ENCODE measurements at places on chromosomes 5 and 9.

- DNase-seq = peak; percentile 93
Observed at GRCh38 chr9:5832538-5833529, at the start of gene ERMP1. Gene ERMP1, minus strand, starts transcription at chr9:5833117. Its CDS starts 90 bp downstream, at chr9:5833027.

- no peak for DNase-seq
Observed at GRCh38 chr9:88421348-88421747, 33.1 kb downstream of the SPIN1 start.

DNA sequence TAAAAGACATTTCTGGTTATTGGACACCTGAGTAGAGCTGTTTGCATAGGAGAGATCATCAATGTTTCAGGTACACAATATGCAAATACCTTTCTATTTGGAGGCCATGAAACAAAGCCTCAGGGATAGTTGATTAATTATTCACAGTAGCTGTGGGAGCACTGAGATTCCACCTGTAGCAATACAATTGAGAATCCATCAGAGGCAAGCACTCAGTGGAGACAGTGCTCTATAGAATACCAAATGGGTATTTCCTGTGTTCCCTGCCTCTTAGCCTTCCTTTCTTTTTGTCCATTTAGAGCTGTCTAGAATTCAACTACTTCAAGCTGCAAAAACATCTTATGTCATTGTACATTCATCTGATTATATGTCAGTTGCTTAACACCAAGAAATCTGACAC, 1754.0 kb upstream of the ACO1 start:
- no peak for DNase-seq

DNA sequence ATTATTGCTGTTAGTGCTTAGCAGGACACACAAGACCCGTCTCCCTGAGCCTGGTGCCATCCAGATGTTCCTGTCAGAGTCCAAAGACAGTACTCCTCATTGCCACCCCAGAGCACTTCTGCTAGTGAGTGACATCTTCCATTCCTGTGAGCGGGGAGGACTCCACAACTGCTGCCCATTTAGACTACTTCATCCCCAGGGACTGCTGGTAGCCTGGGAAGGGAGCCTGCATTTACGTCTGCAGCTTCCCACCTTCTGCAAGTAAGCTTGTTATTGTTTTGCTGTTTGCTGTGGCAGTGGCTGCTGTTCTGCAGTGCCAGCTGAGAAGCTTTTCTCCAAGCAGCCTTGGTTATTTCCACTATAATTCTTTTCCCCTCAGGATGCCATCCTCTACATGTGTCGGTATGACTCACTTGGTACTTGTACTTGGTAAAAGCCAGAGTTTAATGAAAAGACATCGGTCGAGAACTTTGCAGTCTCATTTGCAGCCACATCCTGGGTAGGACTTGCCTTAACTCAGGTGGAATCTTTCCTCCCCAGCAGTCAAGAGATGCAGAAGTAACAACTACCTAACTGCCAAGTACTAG, 10.6 kb upstream of the MAP1B start:
- DNase-seq = no peak

GRCh38 chr5:135690466-135690865, 111.7 kb upstream of the CXCL14 start:
- DNase-seq = no peak

GRCh38 chr9:95852059-95853032, 23.1 kb upstream of the ERCC6L2 start:
- peak; percentile 70 for DNase-seq

- no peak for DNase-seq
Observed at GRCh38 chr9:20394969-20395368, 227.3 kb downstream of the MLLT3 start.

GRCh38 chr5:74594137-74595040, 46.1 kb downstream of the ENC1 start:
- peak; percentile 35 for DNase-seq

GRCh38 chr5:54518818-54519508, 1.4 kb downstream of the SNX18 start:
- DNase-seq = no peak

All from globus pallidus (tissue), 1 donor.